ENCODE measurements at places on chromosomes 6 and 20.
A peak's percentile ranks its signal among the peaks of the same experiment; 100 is the strongest.

- no peak for ATAC-seq
Measured at GRCh38 chr6:98971303-98971702, 23.6 kb upstream of the FBXL4 start.

- peak; percentile 41 for ATAC-seq
Measured at GRCh38 chr6:132742495-132742894, 15.2 kb downstream of the VNN2 start.

DNA sequence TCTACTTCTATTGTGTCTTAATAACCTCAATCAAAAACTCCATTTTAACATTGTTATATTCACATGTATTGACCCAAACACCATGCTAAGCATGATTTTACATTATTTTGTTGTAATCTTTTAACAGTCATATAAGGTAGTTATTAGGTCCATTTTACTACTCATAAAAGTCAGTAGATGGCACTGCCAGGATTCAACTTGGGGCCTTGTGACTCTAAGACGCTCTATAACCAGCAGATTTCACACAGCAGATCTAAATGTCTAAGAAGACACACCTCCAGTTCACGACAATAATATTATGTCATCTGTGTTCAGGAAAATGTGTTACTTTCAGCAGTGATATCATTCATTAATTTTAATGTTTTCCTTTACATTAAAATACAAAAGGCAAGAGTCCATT lies 88.0 kb downstream of the FRK start:
- no peak for ATAC-seq

DNA sequence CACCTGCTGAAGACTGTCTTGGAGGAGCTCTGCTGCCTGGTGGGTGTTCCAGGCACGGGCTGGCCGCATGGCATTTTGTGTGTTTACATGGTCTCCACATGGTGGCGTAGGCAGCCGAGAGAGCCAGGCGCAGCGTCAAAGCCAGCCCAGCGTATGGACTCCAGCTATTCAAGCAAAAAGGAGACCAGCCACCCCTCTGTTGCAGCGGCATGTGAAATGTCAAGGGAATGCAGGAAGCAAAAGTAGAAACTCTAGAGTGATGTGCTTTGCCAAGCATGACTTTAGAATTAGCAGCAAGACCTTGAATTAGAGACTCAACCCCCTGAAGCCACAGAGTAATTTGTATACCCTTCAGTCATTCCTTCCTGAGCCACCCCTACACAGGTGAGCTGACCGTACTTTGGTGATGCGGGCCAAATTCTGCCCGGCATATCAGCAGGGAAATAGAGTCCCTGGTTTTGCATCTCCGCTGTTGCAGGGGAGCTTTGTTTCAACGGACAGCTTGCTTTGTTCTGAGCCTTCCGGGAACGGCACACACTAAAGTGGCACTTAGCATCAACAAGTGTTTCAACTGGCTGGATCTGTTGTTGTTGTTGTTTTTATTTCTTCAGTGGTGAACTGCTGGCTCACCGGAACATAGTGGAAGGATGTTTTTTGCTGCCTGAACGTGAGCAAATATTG lies 48.5 kb downstream of the FNDC1 start:
- ATAC-seq: no peak

- ATAC-seq: no peak
Measured at GRCh38 chr6:10271982-10272381, 142.9 kb downstream of the TFAP2A start.

- ATAC-seq: no peak
Measured at GRCh38 chr6:68054756-68055155, 580.3 kb upstream of the ADGRB3 start.

GRCh38 chr6:144395826-144396225 lies 110.7 kb downstream of the UTRN start:
- ATAC-seq: no peak

DNA sequence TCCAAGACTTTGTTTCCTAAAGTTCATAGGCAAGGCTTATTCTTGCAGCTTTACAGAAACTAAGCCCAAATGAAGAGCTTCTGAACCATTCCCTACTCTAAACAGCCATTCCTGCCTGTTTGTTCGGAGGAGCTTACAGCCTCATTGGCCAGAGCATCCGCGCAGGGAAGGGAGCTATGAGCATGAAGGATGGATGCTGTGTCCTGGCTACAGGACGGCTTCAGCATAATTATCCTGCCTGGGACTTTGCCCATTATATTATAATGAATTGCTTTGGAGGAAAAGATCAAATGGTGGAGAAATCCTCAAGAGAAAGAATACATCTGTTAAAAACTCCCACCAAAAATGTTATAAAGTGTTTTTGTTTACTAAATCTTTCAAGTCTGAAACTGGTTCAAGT lies 378.2 kb upstream of the BTBD3 start:
- no peak for ATAC-seq

- ATAC-seq: no peak
Measured at GRCh38 chr20:33650753-33651561, 11.2 kb upstream of the C20orf144 start.

DNA sequence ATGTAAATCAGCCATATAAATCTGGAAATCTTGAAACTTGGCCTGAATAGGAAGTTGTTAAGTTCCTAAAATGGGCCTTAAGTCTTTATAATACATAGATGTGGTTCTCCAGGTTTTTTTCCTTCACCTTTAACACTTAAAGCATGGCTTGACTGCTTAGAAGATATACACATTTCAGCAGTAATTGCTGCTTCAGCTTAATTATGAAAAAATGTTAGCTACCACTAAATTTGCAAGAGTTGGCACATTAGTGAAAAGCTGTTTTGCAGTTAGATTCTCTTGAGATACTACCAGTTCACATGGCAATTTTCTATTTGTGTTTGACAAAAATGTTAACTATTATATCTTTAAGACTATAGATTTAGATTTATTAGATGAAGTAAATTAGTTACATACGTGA lies 72.7 kb upstream of the MYO6 start:
- ATAC-seq: no peak

DNA sequence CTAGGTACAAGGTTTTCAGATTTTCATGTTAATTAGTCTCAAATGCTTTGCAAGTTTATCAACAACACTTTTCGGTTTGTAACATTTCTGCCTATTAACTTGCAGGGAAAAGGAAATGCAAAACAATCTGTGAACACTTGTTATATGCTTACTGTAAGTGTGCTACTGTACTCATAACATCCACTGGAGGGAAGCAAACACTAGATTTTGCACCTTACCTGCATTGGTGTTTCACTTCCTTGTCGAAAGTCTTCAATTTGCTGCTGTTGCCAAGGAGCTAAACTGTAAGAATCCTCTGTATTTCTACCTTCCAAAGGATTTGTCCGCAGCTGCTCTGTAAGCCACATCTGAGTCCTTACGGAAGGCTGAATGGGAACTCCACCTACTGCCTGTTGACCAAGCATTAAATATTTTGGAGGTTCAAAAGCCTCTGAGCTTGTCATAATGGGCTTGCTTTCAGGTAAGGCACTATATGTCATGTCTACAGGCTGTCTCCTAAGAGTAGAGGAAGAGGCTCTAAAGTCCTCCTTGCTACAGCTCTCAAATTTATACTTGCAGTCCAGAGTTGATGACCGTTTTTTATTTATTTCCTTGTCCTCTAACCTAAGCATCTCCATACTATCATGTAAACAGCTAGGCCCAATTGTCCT lies 17.3 kb downstream of the PLN start:
- ATAC-seq: no peak

- ATAC-seq: peak; percentile 46
Measured at GRCh38 chr20:36162272-36162966, 7.9 kb downstream of the EPB41L1 start.

- no peak for ATAC-seq
Measured at GRCh38 chr6:14862845-14863244, 383.0 kb upstream of the JARID2 start.

DNA sequence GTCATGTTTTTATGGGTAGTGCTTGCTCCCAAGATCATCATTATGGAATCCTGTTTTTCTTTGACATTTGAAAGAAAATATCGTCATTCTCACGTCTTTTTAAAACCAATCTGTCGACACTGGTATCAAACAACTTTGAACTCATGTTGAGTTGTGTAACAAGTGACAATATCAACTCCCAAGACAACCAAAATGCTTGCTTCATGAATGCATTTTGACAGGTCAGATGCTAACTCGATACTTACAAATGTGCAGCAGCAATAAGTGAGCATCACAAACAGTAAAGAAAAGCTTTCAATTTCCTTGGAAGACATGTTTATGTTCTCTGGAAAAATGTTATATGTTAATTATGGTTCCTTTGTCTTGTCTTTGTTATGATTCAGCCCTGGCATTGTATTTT lies 125.9 kb downstream of the EPHA7 start:
- ATAC-seq: no peak

- ATAC-seq: no peak
Measured at GRCh38 chr6:38179300-38179699, 359.8 kb downstream of the ZFAND3 start.

DNA sequence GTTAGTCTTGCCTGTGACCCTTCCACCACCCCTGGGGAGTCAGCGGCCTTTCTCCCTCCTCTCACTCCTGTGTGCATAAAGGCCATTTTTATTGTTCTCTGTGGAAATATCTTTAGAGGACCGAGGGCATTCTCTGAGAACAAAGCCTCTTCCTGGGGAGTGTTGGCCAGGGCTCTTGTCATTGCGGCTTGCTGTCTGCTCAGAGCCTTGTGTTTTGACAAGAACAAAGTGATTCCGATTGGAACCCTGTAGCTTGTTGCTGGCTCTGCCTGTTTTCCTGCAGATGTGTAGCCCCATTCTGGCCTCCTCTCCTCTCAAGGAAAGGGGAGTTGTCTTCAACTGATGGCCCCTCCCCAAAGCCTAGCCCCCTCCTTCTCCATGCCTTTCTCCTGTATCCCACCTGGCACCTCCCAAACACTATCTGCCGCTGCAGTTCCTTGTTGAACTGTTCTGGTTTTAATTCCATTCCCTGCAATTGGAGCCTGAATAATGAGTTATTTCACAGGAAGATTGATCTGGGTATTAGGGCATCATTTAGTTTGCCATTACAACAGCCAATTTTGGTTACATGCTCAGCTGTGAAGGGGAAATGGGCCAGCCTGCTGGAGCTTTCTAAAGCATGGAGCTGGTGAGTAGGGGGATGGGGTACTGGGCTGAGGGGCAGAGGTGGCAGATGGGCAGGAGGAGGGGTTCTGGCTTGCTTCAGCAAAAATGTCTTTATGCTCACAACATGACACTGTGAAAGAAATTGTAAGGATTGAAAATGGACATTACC lies 252.5 kb downstream of the LRFN2 start:
- ATAC-seq: no peak

DNA sequence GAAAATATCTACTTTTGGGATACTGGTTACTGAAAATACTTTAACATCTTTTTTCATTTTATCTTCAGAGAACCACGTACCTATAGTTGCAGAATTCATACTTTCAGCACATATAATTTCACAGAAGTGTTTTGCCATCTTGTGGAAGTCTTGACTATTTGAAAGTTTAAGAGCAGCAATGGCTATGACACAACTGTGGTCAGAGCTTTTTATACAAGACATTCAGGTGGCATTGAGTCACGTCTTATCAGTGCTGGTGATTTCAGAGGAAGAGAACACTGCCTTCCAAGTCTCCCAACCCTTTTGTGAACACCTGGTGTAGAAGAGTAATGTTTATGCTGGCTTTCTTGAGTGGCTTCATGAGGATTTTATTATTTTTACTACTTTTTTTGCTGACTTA lies 171.6 kb downstream of the ARID1B start:
- ATAC-seq: no peak

DNA sequence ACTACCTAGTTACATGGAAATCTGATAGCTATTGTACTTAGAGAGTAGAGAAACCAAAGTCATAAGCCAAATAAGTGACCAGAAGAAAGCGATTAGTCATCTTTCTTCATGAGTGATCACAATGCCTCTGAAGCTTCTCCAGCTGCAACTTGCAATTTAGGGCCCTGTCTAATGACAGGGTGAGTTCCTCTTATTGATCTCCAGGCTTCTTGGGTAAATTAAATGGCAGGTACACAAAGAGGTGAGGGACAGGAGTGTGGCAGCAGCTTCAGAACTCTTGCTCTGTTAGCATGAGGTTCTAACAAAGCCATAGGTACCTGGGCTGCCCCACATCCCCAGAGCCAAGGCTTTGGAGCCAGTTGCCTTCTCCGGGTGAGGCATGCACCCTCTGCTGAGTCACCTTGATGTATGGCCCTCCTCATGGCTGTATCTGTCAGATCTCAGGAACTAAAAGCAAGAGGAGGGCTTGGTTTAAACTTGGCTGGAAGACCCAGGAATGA lies 60.8 kb downstream of the PRDM1 start:
- no peak for ATAC-seq

GRCh38 chr6:140980265-140980887 lies 1152.3 kb upstream of the GJE1 start:
- peak; percentile 5 for ATAC-seq

DNA sequence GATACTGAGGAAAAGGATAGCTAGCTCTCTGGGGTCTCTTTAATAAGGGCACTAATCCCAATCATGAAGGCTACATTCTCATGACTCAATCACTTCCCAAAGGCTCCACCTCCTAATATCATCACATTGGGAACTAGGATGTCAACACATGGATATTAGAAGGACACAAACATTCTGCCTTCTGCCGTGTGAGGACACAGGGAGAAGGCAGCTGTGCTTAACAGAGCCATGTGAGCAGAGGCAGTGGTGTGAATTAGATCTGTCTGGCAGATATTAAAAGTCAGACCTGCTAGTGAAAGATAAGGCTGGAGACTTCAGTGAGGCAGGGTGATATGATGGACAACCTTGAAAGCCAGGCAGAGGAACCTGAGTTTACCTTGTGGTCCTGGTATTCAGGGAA lies 341.9 kb downstream of the ARHGAP18 start:
- peak; percentile 44 for ATAC-seq
